ENCODE measurements at places on chromosomes 5 and 9. TPM values are rescaled to one million over a fixed set of nuclear protein-coding genes. Genes with fewer than 3 reads are reported as not detected.

DNA sequence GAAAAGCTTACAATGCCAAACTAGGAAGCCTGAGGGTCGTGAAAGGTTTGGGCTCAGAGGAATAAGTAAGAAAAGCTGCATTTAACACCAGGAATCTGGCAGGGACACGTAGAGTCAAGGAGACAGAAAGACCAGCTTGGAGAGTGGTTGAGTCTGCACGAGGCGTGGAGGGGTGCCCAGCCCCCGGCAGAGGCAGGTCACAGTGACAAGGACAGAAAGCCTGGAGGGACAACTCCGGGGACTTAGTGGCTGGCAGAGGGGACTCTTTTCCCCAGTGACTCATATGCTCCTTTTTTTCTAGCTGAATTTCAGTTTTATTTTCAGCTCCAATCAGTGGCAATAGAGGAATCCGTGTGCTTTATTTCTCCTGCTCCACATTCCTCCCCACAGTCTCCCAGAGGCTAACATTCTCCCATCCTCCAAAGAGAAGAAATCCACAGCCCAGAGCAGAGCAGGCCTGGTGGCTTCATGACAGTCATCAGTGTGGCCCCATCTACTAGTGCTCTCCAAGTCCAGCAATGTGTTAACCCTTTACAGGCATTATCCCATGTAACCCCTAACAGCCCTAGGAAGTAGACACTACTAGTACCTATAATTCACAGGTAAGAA is 80.7 kb downstream of the KCNIP1 start:
- no peak for DNase-seq

GRCh38 chr5:464446-464842 is 21.5 kb downstream of the EXOC3 start:
- DNase-seq: no peak

GRCh38 chr5:173672891-173673290 is 56.4 kb upstream of the BOD1 start:
- no peak for DNase-seq

- DNase-seq: no peak
These were observed 50.7 kb downstream of the C7 start for GRCh38 chr5:40960037-40960436.

- DNase-seq: no peak
These were observed 16.1 kb upstream of the CFAP157 start for GRCh38 chr9:127690735-127691134.

GRCh38 chr9:18451406-18451805 is 22.5 kb upstream of the ADAMTSL1 start:
- no peak for DNase-seq

ARPC5L gene
- total RNA-seq: 23.1 TPM

ZNF366 gene
- 5.0 TPM for total RNA-seq

GRCh38 chr5:127433526-127433925 is 83.9 kb upstream of the PRRC1 start:
- DNase-seq: no peak

DNA sequence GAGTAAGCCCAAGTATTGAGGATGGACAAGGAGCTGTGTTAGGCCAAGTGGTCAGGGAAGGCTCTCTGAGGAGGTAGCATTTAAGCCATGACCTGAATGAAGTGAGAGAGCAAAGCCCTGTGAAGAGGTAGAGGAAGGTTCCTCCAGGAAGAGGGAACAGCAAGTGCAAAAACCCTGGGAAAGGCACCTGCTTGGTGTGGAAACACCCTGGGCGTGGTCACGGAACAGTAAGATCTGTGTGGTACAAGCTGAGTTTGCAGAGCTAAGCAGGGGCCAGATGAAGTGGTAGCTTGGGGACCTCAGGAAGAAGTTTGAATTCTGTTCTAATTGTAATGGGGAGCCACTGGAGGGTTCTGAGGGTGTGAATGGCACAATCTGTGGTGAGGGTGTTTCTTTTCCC is 310.2 kb downstream of the ARHGAP26 start:
- no peak for DNase-seq

DNA sequence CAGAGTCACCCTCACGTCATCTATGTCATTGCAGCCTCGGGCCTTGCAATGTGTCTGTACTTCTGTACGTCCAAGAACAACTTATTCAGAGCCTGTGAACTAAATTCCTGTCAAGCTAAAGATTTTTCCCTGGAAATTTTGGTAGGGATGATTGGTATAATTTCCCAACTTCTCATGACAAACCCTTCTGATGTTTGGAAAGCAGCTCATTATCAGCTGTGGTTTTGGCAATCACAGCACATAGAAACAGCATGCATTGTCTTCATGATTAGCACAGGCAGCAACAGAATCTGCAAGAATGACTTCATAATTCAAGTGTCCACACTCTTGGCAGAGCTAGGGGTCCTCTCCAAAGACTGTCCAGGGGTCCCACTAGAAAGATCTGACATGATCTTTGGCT is 49.5 kb downstream of the APBA1 start:
- DNase-seq: no peak

DAB2 gene
- 96.8 TPM for total RNA-seq

HMHB1 gene
- total RNA-seq: not detected

DNA sequence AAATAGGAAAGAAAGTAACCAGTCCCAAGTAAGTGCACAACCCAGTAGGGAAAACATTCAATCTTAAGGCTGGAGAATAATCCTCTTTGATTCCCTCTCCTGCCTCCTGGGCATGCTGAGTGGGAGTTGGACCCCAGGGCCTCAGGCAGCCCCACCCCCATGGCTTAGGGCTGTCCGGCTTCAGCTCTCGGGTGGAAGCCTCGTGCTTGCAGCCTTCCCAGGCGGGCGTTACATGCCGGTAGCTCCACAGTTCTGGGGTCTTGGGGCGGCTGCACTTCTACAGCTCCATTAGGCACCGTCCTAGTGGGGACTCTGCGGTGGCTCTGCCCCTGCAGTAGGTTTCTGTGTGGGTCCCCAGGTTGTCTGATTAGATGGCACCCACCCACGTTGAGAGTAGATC is 10.1 kb downstream of the GLIPR2 start:
- DNase-seq: peak; percentile 30

DNA sequence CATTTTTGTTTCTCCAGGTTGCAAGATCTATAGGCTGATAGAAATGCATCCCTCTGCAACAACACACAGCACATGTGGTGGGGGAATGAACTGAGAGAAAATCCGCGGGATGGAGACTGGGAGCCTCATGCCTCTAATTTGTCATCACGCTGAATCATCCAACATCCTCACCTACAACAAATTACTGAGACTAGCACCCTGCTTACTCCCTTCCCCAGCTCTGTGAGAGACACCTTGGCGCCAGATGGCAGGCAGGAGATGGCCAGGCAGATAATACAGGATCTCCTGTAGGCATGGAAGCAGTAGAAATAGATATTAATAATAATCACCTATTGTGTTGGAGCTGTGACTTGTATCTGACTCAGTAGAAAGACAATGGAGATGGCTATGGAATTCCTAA is 276.9 kb downstream of the SEMA5A start:
- no peak for DNase-seq

ANKDD1B gene
- not detected for total RNA-seq

DNA sequence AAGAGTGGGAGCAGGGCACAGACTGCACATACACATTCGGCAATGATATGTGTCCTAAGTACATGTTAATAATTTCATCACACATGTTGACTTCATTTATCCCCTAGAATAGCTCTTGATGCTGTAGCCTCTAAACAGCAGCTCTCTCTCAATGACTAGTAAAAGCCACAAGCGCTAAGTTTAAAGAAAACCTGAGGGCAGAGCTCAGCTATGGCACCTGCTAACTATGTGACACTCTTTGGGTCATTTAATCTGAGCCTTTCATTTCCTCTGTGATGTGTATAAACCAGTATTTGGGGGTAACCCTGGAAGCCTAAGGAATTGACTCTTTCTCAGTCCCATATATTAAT is 140.6 kb upstream of the MOCS2 start:
- DNase-seq: no peak

GRCh38 chr5:168073311-168073710 is 218.1 kb upstream of the WWC1 start:
- DNase-seq: no peak

DNA sequence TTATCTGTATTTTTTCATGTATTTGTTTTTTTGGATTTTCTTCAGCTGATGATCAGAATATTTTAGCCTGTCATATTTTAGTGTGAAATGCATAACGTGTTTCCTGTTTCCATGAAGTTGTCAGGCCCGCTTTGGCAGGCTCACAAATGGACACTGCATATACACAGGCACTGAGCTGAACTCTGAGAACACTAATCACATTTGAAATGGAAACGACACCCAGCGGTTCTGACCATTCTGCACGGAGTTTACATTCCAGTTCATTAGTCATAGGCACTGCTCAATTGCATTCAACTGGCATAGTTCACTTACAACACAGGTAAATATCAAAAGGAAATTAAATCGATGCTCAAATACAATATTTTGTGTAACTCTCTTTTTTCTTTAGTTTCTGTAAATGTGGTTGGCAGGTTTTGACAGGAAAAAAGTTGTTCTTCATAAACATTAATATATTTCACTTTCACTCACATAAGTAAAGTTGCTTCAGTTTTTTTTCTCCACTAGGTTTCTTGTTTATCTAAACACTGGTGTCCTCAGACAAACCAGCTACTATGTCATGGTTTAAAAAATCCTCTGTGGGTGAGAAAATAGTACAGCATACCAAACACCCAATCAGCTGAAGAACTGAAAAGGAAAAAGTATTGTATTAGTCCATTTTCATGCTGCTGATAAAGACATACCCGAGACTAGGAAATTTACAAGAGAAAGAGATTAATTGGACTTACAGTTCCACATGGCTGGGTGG is 559.0 kb upstream of the DAP start:
- DNase-seq: no peak

DNA sequence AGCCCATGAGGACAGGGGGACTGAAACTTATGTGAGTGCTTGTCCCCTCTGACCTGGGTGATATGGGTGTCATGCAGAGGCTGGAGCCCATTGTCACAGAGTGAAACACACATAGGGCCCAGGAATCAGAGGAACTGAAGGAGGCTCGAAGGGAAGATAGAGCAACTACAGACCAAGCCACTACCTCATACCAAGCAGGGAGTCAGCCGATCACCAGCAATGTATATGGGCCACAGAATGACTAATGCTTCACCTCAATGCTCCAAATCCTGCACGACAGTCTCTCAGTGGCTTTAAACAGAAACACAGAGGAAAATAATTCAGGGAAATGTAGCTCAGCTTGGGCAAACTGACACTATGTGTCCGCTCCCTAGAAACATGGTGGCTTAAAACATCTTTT is 8.9 kb upstream of the FBXW11 start:
- no peak for DNase-seq

SLC6A3 gene
- 0.10 TPM for total RNA-seq

DNA sequence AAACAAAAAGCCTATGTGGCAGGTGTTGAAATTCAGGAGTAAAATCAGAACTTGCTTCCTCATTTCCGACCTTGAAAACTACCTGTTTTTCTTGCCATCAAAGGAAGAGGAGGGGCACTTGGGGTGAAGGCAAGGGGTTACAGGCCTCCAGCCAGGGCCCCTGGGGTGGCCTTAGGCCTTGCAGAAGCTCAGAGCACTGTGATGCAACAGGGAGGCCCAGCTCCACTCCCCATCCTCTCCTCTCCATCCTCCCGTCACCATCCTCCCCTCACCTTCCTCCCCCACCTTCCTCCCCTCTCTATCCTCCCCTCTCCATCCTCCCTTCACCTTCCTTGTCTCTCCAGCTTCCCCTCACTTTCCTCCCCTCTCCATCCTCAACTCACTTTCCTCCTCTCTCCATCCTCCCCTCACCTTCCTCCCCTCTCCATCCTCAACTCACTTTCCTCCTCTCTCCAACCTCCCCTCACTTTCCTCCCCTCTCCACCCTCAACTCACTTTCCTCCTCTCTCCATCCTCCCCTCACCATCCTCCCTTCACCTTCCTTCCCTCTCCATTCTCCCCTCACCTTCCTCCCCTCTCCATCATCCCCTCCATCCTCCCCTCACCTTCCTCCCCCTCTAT is 111.6 kb downstream of the WNK2 start:
- DNase-seq: no peak

DNA sequence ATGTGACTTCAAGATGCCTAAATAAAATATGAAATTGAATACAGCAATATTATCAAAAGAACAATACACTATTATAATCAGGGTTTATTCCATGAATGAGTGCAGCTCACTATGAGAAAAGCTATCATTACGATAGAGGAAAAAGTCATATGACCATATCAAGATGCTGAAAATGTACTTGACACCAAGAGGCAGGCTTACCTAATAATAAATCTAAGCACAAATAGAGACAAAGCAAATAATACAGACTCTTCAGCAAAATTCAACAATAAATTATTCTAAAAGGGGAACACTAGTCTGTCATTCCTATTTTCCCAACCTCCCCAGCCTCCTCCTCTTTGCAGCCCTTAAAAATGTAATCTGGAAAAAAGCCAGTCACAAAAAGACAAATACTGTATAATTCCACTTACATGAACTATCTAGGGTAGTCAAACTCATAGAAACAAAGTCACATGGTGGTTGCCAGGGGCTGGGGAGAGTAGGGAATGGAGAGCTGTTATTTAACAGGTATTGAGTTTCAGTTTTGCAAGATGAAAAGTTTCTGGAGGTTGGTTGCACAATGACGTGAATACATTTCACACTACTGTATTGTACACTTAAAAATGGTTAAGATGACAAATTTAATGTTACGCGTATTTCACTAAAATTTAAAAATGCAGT is 148.4 kb downstream of the NFIB start:
- no peak for DNase-seq

All from posterior vena cava (tissue), 2 donors.